ENCODE measurements at places on chromosomes 16 and 17.
A peak's percentile ranks its signal among the peaks of the same experiment; 100 is the strongest.

DNA sequence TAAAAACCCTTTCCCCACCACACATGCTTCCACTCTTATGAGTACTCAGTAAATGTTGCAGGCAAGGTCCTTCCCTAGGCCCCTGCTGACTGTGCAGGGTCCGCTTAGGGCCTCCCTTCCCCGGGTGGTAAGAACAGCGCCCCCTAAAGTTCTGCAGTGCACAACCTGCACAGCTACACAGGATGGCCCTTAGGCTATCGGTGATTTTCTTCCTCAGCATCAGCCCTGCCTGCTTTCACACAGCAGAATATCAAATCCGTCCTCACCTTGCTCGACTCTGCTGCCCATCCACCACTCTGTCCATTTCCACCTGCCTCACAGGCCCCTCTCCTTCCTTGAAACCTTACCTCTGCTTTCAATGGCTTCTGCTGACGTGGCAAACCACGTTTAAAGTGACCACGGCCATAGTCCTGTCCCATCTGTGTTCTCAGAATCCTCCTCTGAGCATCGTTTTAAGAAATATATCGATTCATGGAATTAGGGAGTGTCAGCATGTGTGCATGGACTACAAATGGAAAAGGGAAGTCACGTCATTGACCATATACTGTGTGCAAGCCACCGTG is 51.4 kb upstream of the TMEM132E start:
- DNase-seq = no peak

DNA sequence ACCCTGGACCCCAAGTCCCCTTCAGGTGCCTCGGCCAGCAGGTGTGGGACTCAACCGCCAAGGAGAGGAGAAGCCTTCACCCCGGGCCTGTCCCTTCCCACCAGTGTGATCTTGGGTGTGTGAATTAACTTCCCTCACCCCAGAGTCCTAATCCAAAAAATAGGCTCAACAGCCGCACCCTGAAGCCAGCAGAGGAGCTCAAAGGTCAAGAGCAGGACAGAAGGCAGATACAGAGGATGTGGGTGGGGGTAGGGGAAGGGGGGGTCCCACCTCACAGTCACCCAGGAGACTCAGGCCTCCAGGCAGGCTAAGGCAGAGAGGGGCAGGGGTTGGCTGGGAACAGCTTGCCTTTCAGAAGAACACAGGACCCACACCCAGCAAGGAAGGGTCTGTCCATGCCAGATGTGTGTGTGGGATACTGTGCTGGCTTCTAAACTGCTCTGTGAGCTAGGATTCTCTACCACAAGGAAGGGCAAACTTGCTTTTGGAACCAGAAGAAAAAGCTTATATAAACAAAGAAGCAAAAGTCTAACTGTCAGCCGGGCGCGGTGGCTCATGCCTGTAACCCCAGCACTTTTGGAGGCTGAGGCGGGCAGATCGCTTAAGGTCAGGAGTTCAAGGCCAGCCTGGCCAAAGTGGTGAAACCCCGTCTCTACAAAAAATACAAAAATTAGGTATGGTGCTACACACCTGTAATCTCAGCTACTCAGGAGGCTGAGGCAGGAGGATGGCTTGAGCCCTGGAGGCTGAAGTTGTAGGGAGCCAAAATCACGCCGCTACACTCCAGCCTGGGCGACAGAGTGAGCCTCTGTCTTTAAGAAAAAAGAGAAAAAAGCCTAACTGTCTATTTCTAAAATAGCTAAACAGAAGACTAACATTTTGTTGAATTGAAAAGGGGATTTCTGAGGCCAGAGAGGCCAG is 4.6 kb downstream of the PIEZO1 start:
- no peak for DNase-seq

DNA sequence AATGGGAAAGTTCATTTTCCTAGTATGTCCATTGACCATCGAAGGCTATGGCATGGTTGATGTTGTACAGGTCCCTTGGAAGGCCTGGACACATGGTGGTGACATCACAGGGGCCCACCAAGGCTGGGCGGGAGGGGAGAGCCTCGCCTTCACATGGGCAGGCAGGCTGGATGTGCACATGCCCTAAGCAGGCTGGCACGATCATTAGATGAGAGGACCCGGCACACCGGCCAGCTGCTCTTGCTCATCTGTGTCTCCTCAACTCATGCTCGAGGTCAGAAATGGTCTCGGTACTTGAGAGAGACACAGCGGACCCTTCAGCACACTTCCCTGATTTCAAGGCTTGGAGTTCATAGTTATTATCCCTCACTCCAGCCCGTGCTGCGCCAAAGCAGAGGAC is 416.9 kb upstream of the ZFHX3 start:
- DNase-seq = no peak

DNA sequence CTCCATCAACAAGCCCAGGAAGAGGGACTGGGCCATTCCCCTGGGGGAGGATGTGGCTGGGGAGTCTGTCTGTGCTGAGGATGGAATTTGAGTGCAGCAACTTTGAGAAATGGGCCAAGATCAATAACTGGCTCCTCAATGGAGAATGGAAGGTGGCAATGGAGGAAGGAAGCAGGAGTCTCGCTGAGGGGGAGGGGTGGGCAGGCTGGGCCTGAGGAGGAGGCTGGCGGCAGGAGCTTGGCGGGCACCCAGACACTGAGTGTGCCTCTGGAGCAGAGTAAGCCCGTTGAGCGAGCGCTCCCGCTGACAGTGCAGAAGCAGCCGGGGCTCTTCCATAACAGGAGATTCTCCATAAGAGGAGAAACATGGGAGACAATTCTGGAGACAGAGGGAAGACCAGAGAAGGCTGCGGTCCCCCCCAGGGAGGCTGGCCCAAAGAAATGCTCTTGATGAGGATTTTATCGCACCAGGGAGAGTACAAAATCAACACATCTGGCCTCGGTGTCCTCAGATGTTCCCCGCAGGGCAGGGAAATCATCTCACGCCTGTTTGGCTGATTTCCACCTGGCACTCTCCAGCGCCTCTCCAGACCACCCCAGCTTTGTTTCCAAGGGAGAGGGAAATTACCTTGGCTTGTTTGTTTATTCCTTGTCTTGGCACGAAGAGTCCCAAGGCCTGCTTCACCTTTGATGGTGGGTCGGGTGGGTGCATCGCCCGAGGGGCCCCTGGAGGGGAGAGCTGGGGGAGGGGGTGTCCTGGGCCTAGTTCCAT is 2.8 kb upstream of the MMP15 start:
- DNase-seq = peak; percentile 61

DNA sequence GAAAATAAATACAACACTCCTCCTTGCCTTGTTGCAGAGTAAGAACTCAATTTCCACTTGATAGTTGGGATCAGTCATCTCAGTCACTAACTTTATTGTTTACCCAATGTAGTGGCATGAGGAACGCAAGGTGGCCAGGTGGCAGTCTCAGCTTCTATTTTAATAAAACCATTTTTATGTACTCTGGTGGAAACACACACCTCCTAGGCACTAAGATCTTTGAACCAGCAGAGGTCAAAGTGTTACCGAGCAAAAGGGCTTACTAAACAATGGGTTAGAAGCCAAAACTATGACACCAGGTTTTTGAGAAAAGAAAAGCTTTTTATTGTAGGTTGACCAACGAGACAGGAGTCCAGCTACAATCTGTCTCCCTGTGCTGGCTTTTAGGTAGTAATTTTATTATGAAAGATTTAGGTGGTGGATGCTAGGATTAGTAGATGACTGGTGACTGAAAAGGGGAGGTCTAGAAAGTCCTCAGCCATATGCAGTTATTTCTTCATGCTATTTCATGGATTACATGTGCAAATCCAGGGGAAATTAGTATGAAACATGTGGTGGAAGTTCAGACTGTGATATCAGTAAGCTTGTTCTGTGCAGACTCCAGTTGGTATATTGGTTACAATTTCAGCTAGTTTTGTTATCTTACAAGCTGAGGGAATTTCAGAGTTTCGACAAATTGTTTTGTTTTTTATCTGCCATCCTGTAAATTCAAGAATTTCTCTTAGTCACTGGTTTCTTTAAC is 122.3 kb downstream of the PCTP start:
- DNase-seq = no peak

GRCh38 chr17:51169340-51169739 is 3.1 kb downstream of the NME2 start:
- no peak for DNase-seq

DNA sequence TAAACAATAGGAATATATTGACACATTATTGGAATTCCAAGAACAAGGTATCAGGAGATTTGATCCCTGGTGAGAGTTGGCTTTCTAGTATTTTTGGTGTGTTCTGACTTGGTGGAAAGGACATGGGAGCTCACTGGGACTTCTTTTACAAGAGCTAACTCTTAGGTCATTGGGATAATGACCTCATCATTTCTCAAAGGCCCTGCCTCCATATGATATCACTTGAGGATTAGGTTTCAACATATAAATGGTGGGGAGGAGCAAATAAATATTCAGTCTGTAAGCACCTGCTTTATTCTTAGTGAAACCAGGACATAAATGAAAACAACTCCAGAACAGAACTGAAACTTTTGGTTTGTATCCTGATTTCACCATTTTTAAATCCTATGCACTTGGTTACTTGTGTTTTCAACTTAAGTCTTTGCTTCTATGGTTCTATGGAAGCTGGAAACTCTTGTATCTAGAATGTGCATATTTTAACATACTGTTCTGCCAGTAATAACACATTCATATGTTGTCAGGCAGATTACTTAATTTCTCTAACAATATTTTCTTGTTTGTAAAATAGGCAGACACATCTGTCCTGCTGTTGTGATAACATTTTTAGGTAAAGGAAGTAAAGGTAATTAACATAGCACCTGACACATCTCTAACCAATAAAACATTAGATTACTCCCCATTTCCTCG is 1527.7 kb upstream of the CDH8 start:
- no peak for DNase-seq

DNA sequence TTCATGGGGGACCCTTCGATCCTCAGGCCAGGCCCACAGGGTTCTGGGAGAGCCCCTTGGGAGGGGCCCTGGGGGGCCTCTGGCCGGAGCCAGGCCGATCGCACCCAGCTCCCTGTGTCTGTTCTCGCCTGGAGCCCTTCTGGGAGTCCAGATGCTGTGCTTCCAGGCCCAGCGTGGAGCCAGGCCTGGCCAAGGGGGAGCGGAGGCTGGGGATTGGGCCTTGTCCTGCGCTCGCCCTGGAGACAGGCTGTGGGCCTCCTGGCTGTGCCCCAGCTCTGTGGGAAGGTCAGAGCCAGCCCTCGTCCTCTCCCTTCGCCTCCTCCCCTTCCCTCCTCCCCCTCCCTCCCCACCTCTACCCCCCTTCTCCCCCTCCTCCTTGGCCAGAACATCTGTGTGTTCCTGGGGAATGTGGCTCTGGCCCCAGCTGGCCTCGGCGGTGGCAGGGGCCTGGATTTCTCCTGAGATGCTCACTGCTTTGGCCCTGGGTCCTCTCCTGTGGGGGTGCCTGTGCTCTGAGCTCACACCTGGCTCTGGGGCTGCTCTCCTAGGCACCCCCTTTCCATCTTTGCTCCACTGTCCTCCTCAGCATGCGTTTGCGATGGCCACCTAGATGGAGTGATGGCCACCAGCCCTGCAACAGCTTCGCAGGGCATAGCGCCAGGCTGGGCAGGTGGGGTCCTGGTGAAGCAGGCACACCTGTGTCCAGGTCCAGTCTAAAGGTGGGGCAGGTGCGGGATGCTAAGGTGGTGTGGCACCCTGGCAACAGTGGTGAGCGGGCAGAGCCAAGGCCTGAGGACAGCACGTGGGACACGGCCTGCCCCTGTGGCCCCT is 90.6 kb upstream of the CIBAR2 start:
- peak; percentile 63 for DNase-seq

- no peak for DNase-seq
Observed at GRCh38 chr16:84495506-84495905, 9.0 kb downstream of the MEAK7 start.

- DNase-seq = no peak
Observed at GRCh38 chr17:48505788-48506187, 25.0 kb downstream of the HOXB1 start.

- no peak for DNase-seq
Observed at GRCh38 chr17:65371702-65372101, 189.7 kb downstream of the AXIN2 start.

DNA sequence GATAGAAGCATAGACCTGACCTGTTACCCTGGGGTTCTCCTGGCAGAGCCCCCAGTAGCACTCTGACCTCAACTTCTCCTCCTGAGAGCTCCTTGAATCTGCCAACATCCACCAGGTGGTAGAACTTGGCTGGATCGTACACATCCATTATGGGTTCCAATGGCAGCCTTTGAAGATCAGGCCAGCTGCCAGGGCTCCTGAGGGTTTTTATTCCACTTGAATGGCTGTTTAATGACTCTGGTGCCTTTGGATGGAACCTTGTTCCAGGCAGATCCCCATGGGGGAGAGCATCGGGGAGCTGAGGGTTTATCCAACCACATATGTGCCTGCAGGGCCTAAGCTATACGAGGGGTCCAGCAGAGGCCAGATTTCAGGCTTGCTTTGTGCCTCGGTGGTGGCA is 47.1 kb upstream of the CLEC19A start:
- no peak for DNase-seq

- DNase-seq = no peak
Observed at GRCh38 chr16:69706975-69707340, 19.4 kb downstream of the NQO1 start.

DNA sequence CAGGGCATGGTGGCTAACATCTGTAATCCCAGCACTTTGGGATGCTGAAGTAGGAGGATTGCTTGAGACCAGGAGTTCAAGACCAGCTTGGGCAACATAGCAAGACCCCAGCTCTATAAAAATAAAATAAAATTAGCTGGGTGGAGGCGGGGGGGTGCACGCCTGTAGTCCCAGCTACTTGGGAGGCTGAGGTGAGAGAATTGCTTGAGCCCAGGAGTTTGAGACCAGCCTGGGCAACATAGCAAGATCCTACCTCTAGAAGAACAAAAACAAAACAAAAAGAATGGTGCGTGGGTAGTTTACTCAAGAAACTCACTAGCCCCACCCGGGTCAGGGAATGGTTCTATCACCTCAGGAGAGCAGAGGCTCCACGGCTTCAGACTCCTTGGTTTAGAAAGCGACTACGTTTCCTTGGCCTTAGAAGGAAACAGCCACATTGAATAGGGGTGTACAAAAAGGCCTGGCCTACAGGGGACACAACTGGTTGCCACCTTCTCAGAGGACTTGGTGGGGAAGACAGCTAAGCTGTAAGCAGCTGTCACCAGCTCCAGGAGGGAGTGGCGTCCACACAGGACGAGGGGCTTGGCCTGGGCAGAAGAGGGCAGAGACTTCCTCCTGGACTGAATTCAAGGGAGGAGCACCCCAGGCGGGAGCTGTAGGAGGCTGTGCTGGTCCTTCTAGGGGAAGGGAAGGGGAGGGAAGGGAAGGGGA is 716 bp downstream of the TK1 start:
- DNase-seq = no peak

- no peak for DNase-seq
Observed at GRCh38 chr16:58411736-58412614, 19.7 kb downstream of the GINS3 start.

GRCh38 chr17:67105213-67105612 is 60.9 kb downstream of the CACNG1 start:
- DNase-seq = no peak

- no peak for DNase-seq
Observed at GRCh38 chr17:71032746-71033273, 863.5 kb downstream of the KCNJ2 start.

- DNase-seq = no peak
Observed at GRCh38 chr17:31753011-31753410, 106.0 kb downstream of the COPRS start.

DNA sequence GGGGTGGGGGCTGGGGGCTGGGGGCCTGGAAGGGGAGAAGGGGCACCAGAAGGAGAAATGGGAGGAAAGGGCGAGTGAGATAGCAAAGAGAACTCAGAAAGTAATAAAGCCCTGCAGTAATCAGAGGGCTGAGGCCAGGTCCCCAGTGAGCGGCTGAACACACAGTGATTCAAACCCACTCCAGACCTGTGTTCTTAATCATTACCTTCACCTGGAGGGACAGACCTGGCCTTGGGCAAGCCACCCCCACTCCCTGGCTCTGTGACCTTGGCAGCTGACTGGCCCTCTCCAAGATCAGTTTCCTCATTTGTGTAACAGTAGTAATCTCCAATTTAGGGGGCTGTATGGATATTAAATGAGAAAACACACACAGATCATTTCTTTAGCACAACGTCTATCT is 150.4 kb downstream of the WWOX start:
- DNase-seq = no peak
